GM12865 (cell line): ENCODE measurements at places on chromosomes 16 and 17.

- no peak for DNase-seq
Observed at GRCh38 chr16:84054916-84055315, 12.3 kb upstream of the SLC38A8 start.

GRCh38 chr17:77640916-77641605 is 317.4 kb upstream of the TNRC6C start:
- no peak for DNase-seq

GRCh38 chr17:6711081-6711674 is 2.0 kb downstream of the SLC13A5 start:
- no peak for DNase-seq

- DNase-seq = no peak
Observed at GRCh38 chr16:22726868-22727267, 87.1 kb upstream of the HS3ST2 start.

DNA sequence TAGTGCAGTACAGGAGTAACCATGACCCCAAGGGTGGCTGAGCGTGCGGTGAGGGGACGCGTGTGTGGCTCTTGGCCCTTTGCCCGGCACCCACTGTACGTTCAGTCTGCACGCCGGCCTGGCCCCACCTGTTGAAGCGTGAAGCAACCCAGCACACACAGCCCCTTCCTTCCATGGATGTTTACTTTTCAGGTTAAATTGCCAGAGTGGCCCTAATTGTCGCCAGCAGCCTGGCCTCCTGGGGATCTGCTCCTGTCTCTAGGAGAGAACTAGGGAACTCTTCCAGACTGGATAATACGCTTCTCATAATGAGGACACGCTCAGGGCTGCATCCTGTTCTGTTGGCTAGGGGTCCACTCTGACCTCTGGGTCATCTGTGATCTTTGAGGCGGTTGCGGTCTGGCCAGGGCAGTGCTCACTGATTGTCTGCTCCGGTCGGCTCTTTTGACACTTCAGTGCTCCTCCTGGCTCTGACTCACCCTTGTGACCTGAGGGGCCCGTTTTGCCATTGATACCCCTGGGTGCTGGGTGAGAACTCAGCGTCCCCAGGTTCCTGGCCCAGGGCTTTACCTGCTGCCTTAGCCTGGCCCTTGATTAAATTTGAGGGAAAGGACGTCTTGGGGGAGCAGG is 27.7 kb downstream of the TPSG1 start:
- no peak for DNase-seq

DNA sequence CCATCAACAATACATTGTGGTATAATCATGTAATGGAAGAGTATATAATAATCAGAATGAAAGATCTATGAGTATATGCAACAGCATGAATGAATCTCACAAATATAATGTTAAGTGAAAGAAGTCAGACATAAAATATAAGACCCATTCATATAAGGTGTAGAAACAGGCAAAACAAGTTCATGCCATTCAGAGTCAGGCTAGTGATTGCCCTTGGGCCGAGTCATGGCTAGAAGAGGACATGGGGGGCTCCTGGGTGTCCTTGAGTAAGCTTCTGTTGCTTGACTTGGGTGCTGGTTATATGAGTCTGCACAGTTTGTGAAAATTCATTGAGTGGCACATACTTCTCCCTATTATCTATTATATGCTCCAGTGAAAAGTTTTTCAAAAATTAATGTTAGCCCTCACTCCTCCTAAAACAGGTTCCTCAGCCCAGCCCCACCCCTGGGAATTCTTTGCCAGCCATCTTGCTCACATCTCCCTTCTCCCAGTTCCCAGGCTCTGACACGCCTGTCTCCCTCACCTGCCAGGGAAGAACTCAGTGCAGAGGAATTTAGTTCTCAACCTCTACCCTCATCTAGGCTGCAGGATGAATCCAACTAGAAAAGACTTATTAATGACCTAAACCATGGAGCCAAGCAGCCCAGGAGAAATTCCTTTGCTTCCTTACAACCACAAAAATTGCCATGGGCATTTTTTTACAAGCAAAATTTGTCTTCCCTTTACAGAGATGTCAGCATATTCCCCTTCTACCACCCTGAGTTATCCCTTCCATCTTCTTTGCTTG is 52.4 kb upstream of the NFAT5 start:
- DNase-seq = no peak

GRCh38 chr17:79078476-79079190 is 4.0 kb downstream of the ENGASE start:
- DNase-seq = no peak

GRCh38 chr16:57049678-57050077 is 42.7 kb upstream of the CPNE2 start:
- peak; percentile 80 for DNase-seq

- DNase-seq = no peak
Observed at GRCh38 chr16:53817812-53818550, 114.0 kb downstream of the FTO start.

DNA sequence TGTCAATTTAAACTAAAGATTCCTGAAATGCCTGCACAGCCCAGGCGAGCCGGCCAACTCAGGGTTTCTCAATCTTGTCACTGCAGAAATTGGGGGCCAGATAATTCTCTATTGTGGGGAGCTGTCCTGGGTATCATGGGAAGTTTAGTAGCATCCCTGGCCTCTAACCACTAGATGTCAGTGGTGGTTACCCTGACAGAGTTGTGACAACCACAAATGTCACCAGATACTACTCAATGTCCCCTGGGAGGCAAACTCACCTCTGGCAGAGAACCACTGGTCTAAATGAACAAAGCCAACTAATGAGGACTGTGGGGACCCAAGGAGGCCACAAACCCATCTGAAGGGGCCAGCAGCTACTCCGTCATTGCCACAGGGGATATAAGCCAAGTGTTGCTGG is 90.9 kb downstream of the MYH11 start:
- peak; percentile 88 for DNase-seq

DNA sequence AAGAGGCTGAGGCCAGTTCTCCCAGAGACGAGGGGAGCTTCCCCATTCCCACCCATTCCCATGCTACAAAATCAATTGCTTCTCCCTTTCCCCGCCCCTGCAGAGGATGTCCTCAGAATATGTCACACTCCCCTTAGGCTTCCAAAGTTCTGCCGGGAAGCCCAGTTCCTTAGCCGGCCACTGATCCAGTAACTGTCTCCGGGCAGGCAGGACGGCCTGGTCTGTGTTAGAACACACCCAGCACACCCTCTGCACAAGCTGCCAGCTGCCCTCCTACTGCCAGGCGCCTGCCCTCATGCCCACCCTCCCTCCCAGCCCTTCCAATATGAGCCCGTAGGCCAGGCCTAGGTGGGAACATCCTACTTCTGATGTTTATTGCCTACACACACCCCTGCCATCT is 31.1 kb downstream of the SGSM2 start:
- DNase-seq = no peak

DNA sequence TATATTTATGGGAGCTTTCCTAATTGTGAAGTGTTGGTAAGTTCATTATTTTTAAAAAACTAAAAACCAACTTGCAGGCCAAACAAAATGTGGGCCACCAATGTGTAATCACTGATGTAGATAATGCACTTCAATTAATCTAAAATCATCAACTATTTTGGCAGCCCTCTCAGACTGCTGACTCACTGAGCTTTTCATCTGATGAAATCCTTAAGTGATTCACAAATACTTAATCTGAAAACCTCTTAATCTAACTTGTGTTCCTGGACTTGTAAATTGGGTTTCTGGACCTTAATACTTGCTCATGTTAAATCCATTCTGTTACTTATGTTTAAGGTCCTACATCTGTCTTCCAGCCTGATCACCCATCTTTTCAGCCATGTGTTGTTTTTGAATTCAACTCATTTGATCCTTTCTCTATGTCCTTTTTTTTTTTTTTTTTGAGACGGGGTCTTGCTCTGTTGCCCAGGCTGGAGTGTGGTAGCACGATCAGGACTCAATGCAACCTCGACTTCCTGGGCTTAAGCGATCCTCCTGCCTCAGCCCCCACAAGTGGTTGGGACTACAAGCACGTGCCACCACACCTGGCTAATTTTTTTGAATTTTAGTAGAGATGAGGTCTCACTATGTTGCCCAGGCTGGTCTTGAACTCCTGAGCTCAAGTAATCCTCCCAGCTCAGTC is 39.0 kb downstream of the PRKCB start:
- DNase-seq = no peak

DNA sequence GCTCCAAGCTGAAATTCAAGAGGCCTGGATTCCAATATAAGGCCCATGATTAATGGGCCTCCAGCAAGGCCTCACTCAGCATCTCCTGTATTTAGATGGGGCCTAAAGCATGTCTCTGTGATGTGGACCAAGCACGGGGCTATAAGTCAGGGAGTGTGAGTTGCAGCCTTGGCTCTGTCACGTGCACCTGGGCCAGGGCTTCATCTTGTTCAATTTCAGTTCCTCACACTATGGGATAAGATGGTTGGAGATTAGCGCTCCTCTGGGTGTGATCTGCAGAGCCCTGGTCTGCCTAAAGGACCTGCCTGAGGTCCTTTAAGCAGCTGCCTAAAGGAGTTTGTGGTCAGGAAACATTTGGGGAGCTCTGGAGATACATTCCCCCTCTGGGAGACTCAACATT is 25.2 kb downstream of the KLHL36 start:
- DNase-seq = no peak

- DNase-seq = no peak
Observed at GRCh38 chr17:74773871-74774286, 2.3 kb downstream of the NAT9 start.

GRCh38 chr16:27547134-27547533 is 2.6 kb downstream of the GTF3C1 start:
- DNase-seq = peak; percentile 30

- no peak for DNase-seq
Observed at GRCh38 chr17:69592692-69593350, 178.3 kb downstream of the MAP2K6 start.

DNA sequence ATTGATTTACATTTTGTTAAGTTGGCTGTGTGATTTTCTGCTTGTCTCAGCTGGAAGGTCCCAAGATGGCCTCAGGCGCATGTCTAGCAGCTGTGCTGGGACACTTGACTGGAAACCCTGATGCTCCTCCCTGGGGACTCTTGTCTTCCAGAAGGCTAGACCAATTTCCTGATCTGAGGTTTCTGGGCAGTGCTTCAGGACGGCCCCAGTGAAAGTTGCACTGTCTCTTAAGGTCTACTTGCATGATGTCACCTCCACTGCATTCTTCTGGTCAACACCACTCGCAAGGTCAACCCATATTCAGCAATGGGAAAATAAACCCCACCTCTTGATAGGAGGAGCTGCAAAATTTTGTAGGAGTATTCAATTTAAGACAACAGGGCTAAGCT is 116.0 kb downstream of the SALL1 start:
- peak; percentile 5 for DNase-seq

- DNase-seq = no peak
Observed at GRCh38 chr17:78664476-78665386, 87.5 kb upstream of the DNAH17 start.

DNA sequence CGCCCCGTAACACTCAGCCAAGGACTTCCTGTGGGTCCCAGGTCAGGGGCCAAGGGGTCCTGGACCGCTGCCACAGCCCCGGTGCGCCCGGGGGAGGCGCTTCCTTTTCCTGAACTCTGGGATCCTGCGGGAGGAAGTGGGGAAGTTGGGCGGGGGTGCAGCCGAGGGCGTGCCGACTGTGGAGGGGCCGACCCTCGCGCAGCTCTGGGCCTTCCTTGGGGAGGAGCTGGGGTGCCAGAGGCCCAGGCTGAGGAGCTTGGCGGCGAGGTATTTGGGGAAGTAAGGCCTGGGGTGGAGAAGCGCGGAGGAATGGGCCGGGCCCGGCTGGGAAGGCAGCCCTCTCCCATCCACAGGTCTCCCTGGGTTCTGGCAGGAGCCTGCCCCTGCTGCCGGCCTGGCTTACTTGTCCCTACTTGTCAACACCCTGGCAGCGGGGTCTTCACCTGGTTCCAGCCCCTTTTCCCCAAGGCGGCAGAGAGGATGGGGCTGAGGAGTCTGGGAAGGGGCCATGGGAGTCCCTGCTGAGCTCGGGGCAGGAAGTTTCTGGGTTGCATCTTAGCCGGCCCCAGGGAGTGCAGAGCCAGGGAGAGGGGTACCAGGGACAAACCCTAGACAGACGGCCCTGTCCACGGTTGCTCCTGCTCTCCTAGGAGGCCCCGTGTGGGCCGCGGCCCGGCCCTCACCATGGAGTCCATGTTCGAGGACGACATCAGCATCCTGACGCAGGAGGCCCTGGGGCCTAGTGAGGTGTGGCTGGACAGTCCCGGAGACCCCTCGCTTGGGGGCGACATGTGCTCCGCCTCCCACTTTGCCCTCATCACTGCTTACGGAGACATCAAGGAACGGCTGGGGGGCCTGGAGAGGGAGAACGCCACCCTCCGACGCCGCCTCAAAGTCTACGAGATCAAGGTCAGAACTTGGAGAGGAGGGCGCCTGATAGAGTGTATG is 1.7 kb downstream of the TBKBP1 start:
- DNase-seq = no peak

- peak; percentile 65 for DNase-seq
Observed at GRCh38 chr17:30093463-30094147, 23.0 kb upstream of the NSRP1 start.

- no peak for DNase-seq
Observed at GRCh38 chr16:879986-880385, 79.5 kb upstream of the GNG13 start.

DNA sequence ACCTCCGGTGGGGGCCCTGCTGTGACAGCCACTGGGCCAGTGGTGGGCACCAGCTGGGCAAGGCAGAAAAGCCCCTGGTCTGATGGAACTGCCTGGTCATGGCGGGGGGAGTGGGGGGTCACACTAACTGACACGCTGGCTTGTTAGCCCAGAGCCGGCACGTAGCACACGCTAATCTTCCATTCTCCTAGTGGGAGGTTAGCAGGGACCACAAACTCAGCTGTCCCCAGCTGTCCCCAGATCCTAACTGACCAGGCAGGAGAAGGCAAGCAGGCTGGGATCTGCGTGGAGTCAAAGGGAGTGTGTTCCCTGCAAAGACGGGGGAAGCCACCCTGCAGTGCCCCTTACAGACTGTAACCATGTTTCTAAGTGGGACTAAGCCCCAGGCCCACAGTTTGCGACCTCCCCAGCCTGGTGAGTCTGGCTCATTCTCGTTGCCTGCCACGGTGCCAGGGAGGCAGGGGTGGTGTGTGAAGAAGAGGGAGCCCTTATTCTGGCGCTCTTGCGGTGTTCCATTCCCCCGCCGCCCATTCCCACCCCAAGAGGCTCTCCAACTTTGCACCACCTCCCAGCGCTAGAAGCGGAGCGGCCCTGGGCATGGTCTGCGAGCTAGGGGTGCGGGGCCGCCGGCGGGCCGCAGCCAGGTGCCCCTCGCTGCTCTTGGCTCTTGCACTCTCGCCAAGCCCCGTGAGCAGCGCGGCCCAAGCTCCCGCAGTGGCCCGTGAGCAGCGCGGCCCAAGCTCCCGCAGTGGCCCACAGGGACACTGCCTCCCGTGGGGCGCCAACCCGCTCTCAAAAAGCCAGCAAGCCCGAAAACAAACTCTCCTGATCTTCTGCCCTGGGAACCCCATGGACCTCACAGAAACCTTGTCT is 12.1 kb upstream of the ZNF423 start:
- no peak for DNase-seq

DNA sequence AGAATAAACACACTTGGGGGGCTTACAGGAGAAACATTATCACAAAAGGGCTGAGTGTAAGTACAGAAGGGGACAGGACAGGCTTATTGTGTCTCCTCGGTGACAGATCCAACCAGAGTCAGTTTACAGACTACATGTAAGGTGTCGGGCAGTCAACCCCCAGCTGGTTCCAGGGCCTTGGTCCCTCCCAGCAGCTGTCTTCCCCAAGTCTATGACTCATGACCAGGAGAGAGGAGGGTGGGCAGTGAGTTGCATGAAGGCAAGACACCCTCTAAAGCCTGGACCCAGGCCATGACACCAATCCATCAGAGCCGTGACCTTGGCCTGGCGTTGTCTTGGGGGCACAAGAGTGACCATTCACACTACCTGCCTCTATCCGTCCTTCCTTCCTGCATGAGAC is 276.2 kb upstream of the CCL2 start:
- DNase-seq = no peak

GRCh38 chr16:81817789-81818567 is 38.9 kb downstream of the PLCG2 start:
- peak; percentile 91 for DNase-seq

GRCh38 chr16:72657164-72657563 is 390.8 kb downstream of the ZFHX3 start:
- DNase-seq = no peak
